ENCODE measurements at places on chromosomes 16 and 17.

DNA sequence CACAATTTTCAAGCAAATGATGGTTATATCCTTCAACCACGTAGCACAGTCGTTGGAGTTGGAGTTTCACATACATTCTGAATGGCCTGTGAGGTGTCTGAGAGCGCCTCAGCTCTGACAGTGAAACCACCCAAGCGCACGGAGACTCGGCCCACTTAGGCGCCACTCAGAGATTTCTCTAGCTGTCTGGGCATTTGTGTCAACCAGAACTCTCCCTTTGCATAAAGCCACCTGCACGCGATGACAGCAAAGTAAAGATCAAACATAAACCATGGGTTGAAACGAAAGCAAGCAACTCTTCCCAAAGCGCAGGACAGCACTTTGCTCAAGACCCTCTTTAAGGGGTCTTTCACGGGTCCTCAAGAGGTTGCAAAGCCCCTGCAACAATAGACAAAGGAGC is 533 bp downstream of the SLC6A4 start:
- DNase-seq, result peak; percentile 47

DNA sequence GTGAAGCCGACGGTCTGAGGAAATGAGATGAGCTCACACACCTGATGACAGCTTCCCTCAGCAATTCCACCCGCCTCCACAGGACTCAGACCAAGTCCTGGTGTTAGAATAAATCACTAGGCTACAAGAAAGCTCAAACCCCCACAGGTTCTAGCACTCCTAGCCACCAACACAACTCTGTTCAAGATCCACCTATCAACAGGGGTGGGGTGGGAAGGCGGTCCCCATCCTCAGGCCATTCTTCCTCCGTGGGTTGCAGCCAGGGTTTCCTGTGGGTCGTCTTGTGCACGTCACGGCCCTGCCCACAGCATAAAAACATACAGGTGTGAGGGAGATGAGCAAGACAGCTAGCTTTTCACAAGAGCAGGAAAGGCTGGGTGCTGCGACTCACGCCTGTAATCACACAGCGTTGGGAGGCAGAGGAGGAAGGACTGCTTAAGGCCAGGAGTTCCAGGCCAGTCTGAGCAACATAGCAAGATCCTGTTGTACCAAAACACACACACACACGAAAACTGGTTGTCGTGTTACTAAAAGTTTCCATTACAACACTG is 81.1 kb downstream of the ANKRD11 start:
- DNase-seq, result no peak

DNA sequence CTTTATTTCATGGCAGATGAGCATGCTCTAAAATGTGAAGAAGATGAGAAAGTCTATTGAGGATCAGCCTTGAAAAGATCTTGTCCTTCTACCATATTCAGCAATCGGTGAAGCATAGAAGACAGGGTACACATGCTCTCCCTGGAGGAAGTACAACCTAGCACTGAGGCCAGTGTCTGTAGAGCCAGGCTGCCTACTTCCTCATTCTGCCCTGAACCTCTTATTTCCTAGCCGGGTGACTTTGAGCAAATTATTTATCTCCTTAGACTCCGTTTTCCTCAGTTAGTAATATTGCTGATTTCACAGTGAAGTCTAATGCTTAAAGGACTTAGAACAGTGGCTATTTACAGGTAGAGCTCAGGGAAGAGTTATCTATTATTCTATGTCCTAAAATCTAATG is 58.4 kb downstream of the TMEM100 start:
- DNase-seq, result no peak

DNA sequence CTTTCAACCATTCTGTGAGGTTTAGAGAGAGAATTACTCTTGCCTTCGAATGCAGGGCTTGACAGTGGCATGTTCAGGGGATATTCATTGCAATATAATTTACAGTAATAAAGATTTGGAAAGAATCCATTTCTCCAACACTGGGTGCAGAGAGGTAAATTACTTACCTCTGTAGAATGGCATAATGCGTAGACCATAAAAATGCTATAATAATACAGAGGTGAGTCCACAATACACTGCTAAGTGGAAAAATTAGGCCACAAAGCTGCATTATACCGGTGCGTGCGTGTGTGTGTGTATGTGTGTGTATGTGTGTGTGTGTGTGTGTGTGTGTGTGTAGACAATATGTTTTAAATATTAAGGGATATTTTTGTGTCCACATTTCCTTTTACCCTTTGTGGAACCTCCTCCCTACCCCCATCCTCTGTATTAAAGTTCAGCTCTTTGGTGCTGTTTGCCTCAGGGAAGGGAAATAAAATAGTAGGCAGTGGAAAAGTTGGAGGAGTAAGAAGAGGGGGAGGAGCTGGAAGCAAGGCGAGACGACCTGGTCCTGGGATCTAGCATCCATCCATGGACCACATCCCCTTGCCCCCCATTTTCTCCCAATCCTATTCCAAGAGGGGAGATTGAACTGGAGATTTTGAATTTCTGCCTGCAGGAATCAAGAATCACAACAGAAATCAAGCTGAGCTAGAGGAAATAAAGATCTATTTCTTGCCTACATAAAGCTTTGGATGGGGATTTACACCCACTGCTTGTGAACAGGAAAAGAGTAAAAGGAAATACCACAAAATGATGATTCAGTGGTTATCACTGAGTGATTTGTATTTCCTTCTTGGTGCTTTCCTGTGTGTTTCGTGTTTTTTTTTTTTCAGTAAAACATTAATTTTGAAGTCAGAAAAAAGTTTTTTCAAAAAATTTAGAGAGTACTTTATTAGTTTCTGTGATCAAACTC is 124.8 kb downstream of the RGS9 start:
- no peak for DNase-seq

GRCh38 chr17:17024778-17025300 is 17.4 kb upstream of the MPRIP start:
- no peak for DNase-seq

DNA sequence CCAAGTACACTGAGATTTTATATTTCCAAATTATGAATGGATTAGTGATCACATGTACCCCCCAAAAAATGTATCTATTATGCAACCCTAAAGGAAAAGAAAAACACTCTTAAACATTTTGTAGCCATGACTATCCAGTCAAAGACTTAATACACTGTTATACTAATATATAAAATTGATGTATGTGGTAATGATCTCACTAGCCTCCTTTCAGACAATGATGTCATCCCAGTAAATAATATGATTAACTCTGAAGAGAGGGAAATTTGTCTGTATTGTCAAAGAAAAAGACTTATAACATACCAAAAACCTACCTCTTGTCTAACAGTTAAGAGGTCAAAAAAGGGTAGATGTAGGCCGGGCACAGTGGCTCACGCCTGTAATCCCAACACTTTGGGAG is 80.7 kb downstream of the USP32 start:
- no peak for DNase-seq

- DNase-seq, result no peak
These were observed 39.4 kb downstream of the LITAF start for GRCh38 chr16:11547118-11547916.

- no peak for DNase-seq
These were observed at the start of gene KCNG4 for GRCh38 chr16:84239909-84240308. Gene KCNG4 (minus strand): TSS chr16:84240012. CDS start chr16:84237485, 2,527 bp downstream.

DNA sequence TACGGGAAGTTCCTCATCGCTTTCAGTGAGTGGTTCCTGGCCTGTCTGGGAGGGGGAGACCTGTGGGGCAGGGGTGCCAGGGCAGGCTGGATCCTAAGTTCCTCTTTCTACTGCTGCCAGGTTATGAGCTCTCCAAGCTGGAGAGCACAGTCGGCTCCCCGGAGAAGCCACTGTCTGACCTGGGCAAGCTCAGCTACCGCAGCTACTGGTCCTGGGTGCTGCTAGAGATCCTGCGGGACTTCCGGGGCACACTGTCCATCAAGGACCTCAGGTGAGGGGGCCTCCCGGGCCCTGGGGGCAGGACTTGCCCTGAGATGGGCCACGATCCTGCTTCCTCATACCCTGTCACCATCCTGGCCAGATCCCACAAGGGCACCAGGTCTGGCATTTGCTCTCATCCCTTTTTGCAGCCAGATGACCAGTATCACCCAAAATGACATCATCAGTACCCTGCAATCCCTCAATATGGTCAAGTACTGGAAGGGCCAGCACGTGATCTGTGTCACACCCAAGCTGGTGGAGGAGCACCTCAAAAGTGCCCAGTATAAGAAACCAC is 5.1 kb downstream of the PRSS8 start:
- DNase-seq, result no peak

- DNase-seq, result no peak
These were observed 196.4 kb upstream of the KIF2B start for GRCh38 chr17:53626286-53626685.

- peak; percentile 87 for DNase-seq
These were observed 41.5 kb downstream of the AIPL1 start for GRCh38 chr17:6393351-6393952.

GRCh38 chr16:87684106-87684677 is 81.6 kb downstream of the KLHDC4 start:
- no peak for DNase-seq

DNA sequence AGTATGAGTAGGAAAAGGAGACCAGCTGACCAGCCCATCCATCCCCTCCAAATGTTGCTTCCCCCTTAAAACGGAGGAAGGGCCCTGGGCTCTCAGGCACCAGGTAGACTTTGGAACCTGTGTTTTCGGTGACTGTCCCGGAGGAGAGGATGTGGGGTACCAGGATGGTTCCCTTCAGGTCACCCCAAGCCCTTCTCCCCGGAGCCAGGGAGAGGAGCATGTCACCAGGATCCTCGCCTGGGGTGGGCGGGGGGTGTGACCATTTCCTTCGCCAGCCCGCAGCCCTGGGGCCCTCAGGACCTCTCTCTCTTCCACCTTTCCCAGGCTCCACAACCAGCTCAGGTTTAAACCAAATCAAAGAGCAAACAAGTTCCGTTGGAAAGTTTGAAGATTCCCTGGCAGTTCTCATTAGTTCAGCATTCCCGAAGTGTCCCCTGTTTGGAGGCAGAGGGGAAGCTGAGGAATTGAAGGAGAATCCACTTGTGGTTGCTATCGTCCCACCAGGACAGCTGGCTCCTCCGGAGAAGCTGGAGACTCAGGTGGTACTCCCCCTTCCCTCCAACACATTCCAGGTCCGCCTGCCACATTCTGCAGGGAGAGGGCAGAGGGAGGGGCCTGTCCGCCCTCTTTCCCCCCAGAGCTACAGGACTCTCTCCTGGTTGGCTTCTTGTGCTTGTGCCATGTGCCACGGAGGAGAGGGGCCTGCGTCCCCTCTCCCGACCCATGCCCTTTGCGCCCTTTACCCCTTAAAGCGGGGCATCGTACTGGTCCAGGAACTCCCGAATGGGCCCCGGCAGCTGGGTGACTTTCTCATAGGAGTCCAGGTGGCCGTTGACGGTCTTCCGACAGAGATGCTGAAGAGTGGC is 2.0 kb downstream of the SOCS3 start:
- no peak for DNase-seq

DNA sequence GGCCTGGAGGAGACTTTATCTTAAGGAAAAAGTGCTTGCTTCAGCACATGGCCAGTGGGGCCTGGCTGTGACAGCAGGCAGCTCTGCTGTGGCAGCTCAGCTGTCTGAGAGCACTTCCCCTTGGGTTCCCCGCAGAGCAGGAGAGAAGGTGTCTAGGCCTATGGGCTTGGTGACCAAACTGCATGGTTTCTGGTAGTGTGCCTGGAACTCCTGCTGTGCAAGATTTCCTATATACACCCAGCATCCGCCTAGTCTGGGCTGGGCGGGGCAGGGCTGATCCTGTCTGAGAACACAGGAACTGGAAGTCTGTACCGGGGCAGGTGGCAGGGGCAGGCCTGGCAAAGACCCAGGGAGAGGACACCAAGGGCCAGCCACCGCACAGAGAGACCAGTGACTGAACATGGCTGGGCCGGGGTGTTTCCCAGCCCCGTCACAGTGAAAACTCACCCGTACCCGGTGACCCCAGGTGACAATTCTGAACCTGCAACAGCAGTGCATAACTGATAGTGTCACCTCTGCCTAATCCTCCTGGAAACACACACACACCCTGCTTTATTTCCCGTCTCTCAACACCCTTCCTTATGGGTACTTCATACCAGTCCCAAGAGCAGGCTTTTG is 39.3 kb downstream of the CHD9 start:
- DNase-seq, result no peak

GRCh38 chr16:17836868-17837602 is 366.3 kb upstream of the XYLT1 start:
- no peak for DNase-seq

- no peak for DNase-seq
These were observed 952 bp downstream of the CD300A start for GRCh38 chr17:74467221-74467951.

GRCh38 chr17:45353043-45353442 is 36.2 kb upstream of the MAP3K14 start:
- DNase-seq, result no peak

GRCh38 chr17:78140169-78141051 is 5.8 kb upstream of the C17orf99 start:
- peak; percentile 85 for DNase-seq

GRCh38 chr17:44409309-44410028 is 20.0 kb upstream of the ITGA2B start:
- no peak for DNase-seq

DNA sequence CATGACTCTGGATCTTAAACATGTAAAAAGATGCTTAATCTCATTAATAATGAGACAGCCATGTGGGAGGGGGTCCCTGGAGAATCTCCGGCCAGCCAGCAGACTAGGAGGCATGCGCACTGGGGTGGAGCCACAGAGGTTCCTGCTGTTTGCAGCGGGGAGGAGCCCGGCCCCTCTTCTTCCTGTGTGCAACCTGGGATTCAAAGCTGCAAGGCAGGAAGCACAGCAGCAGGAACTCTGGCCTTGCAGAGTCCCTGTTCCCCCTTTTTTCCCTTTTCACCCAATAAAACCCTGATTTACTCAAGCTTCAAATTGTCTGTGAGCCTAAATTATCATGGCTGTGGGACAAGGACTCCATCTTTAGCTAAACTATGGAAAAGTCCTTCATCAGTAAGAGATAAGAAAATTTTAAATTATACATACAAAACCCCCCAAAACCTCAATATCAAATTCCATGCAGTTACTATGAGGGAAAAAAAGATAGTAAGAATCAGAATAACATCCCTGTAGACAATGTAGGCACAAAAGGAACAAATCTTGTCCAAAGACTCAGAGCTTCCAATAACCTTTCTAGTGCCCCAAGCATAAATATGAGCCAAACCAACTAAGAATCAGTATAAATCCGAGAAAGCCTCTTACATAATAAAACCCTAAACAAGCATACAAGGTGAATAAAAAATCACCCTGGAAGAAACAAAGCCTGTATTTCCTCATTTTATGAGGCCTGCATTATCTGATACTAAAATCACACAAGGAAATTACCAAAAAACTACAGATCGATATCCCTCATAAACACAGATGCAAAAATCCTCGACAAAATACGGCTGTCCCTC is 12.1 kb downstream of the CFDP1 start:
- DNase-seq, result no peak

DNA sequence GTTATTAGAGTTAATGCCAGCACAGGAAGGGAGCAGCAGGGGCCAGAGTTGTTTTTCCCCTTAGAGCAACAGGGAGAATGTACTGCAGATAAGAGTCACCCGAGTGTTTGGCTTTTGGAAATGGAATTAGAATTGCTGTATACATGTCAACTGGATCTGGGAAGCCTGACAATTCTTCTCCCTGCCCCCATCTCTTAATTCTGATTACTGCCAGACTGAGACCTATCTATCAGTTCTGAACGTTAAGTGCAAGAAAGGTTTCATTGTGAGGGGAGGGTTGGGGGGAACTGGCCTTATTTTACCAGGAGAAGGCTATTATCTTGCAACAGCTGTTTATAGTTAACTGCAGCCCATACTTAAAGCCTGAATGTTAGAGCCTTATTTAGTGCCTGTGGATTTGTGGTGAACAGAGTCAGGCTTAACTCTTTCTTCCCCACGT is 424.5 kb upstream of the CDH11 start:
- DNase-seq, result no peak

All from NCI-H748 treated with DMSO at 0.1 percent for 48 hours (cell line).